ENCODE measurements at places on chromosomes 11 and 22.

DNA sequence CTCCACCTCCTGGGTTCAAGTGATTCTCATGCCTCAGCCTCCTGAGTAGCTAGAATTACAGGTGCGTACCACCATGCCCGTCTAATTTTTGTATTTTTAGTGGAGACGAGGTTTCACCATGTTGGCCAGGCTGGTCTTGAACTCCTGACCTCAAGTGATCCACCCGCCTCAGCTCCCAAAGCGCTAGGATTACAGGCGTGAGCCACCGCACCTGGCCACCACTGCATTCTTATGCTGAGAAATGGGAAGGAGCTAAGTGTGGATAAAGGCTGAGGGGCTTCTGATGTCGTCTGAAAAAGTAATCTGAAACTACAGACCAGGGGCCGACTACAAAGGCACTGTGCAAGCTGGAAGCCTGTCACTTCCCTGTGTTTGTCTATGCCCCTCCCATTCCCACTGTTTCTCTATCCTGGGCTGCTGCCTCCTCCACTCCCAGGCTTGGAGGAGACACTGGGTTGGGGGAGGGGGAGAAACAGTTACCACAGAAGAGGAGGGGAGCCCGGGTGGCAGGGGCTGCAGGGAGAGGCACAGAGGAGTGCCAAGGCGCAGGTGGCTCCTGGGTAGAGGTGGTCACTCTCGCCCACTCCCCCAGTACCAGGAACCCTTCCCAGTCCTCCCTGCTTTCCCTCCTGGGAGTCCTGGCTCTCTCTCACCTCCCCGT is 2.9 kb upstream of the MTA2 start:
- DNase-seq = no peak

DNA sequence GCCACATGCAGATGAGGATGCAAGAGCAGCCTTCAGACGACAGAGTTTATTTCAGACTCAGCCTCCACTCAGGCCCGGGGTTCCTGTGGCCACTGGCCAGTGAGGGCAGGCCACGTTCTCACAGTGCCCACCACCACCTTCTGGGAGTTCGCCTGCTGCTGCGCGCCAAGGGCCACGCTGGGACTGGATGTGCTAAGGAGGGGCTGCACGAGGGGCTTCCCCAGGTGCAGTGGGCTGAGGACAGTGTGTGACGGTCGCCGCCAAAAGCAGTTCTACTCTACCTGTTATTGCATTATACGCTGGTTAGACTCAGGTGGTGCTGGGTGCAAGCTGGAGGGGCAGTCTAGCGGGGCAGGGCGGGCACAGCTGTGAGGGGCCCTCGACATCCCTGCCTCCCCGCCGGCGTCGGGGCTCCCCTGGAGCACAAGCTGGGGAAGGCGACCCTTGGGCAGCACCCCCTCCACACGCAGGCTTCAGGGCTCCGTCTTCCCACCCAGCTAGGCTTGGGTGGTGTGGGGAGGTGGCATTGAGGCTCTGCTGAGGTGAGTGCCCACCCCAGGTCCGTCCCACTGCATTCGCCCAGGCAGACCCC is 2.7 kb downstream of the CEND1 start:
- DNase-seq = no peak

- peak; percentile 39 for DNase-seq
Measured at GRCh38 chr11:1406571-1407485, 17.1 kb downstream of the BRSK2 start.

DNA sequence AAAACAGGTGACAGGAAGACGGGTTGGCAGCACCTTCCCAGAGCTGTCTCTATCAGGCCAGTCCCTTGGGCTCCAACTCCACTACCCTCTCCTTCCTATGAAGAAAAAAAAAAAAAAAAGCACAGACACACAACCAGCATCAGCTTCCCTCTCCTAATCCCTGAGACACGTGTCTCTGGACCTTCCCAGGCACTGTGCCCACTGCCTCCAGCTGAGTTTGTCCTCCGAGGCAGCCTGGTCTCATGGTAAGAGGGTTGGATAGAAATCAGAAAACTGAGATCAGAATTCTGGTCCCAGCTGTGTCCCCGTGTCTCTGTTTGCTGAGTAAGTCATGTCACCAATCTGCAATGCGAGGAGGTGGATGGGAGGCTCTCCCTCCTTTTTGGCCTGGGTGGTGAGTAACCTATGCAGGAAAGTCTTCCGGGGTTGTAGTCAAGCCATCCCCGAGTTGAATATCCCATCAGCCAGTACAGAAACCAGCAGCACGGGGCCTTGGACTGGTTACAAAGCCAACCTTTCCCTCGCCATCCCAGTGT is 193.7 kb upstream of the TBCEL start:
- DNase-seq = no peak

DNA sequence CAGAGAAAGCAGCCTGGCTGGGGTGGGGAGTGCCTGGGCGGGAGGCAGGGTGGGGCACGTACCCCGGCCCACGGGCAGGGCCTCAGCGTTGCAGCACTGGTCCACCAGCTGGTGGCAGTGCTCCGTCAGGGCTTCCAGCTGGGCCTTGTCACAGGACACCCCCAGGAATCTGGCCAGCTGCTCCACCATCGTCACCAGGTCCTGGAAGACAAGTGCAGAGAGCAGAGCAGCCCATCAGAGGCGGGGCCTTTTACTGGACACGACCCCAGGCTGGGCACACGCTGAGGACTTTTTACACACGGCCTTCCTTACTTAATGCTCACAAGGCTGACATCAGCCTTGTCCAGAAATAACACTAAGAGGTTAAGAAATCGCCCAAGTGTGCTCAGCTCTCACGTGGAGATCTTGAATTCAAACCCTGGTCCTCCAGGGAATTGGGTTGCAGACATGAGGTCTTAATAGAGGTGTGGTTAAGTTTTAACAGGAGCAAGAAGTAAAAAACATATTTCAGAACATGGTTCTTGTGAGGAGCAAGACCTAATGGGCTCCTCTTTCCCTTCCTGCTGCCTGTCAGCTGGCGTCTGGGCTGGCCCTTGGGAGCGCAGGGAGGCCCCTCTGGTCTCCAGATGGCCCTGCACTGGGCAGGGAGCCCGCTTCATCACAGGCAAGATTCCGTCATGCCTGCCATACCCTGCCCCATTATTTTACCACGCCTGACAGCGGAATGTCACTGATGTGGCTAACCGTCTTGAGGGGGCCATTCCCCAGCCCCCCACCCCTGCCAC is 17.1 kb upstream of the EFCAB6 start:
- DNase-seq = peak; percentile 39

- DNase-seq = no peak
Measured at GRCh38 chr11:67415501-67416304, at the start of gene CARNS1. TSS of gene CARNS1 (plus strand) at chr11:67415678. CDS start at chr11:67416200, 522 bp downstream.

DNA sequence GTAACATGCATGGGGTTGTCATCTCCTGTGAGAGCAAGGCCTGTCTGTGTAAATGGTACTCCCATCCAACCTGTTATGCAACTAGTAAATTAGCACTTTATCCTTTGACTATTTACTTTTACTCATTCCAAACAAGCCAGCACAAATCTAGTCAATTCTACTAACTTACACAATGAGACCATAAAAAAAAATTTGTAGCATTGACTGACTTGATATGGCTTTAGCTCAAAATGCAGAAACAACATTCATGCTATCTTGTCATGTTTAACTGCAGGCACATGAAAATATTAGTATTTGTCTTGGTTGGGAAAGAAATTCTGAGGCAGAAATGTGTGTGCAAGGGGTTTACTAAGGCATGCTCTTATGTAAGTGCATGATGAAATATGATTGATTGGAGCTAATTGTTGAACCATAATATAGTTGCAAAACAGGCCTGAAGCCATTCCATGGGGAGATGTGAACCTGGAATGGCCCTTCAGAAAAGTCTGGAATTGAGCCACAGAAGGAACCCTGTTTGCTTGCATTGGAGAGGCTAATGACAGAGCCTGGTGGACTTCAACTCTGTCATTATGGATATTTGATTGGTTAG is 2.5 kb downstream of the SLC22A25 start:
- DNase-seq = no peak

- no peak for DNase-seq
Measured at GRCh38 chr22:23106344-23106743, 35.4 kb downstream of the RSPH14 start.

GRCh38 chr11:12832480-12833224 is 158.4 kb downstream of the TEAD1 start:
- DNase-seq = no peak

DNA sequence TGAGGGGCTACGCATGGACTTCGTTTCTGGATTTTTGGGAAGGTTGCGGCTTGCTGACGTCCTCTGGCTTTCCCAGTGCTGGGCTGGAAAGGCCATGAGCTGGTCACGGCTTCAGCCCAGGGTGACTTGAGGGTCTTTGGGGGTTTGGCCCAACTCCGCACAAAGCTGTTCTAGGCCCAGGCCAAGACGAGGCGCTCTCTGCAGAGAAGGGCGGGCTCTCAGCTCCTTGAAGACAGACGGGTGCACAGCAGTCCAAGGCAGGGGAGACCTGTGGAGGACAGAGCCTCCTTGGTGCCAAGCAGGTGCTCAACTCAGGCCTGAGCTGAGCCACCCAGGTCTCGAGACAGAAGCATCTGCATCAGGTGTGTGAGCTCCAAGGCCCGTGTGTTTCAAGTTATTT is 1003.7 kb downstream of the BRD1 start:
- no peak for DNase-seq

- peak; percentile 3 for DNase-seq
Measured at GRCh38 chr11:27553186-27553585, 46.6 kb upstream of the LIN7C start.

GRCh38 chr11:78350091-78350645 is 67.5 kb downstream of the GAB2 start:
- no peak for DNase-seq

- no peak for DNase-seq
Measured at GRCh38 chr22:46062971-46063631, 86.1 kb upstream of the WNT7B start.

- peak; percentile 98 for DNase-seq
Measured at GRCh38 chr11:102109896-102110760, at the start of gene YAP1. TSS of gene YAP1 (plus strand) at chr11:102110447. CDS start at chr11:102110849, 402 bp downstream.

DNA sequence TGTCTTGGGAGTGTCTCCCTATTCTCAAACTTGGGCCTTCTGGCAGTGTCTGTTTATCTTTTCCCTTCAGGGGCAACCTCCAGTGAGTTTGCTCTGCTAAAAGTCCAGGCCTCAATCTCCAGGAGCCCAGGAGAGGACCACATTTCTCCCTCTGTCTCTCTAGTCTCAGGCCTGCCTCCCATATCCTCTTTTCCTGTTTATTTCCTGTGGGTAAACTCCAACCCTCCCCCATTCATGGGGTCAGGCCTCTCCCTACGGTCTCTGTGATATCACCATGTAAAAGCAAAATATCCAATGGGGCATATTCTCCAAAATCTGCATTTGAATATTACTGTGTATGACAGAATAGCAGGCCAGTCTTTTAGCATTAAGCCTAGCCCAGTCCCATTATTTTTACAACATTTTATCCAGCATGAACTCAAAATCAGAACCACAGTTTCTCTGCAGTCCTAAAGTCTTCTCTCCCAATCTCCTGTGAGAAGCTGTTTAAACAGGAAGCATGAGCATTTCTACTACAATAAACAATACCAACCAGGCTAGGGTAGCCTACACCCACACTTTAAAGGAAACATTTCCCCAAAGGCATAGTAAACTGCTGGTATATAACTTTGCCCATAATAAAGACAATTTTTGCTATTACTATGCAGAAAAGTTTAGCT is 18.0 kb upstream of the TMEM135 start:
- DNase-seq = no peak

DNA sequence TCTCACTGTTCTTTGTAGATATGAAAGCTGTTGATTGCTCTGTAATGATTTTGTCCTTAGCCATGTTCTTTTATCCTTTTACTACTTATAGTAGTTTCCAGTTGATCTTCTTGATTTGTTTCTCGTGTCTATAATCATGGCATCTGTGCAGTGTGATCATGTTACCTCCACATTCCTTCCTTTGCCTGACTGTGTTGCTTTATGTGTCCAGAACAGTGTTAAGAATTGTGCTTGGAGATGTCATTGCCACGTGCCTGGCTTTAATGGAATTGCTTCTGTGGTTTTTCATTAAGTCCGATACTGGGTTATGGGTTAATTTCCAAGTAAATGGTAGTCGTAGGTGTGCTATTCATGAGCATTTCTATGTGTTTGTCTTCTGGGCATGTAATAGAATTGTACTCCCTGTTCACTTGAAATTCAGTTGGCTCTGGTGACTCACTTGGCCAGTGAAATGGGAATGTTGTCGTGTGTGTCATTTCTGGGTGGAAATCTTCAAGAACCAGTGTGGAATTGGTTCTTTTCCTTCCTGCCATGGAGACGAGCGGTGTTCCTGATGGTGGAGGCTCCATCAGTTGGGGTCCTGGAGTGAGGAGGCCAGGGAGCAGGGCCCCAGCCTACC is 6.8 kb downstream of the GTSE1 start:
- no peak for DNase-seq

DNA sequence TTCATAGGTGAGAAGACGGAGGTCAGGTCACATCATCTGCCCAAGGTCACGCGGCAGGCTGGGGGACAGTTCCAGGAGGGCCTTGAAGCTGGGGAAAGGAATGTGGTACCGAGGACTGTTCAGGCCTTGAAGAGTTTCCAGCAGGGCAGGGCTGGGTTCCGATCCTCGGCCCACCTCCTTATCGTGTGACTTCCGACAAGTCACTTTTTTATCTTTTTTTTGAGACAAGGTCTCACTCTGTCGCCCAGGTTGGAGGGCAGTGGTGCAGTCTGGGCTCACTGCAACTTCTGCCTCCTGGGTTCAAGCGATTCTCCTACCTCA is 623 bp downstream of the NDUFS8 start:
- no peak for DNase-seq

Data from MG63 (cell line).